ENCODE measurements at places on chromosomes 6 and 20.

DNA sequence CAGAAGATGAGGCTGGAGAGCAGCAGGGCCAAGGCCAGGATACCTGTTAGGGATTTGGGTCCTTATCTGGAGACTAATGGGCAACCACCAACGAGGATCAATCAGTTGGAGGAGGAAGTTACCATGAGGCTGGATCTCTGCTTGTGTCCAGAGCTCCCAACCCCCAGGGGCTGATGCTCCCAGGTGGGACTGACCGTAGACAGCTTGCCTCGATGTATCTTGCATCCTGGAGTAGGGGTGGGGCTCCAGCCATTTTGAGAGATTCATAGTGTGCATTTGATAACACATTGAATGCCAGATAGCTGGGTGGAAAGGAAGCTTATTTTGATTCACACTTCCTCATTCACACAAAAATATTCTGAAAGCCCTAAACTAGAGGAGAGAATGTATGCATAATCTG, 4.6 kb upstream of the RFPL4B start:
- DNase-seq: no peak

GRCh38 chr6:123668063-123668462, 31.3 kb upstream of the TRDN start:
- DNase-seq: no peak

- no peak for DNase-seq
These were observed 92.9 kb downstream of the FOXC1 start for GRCh38 chr6:1702580-1703051.

DNA sequence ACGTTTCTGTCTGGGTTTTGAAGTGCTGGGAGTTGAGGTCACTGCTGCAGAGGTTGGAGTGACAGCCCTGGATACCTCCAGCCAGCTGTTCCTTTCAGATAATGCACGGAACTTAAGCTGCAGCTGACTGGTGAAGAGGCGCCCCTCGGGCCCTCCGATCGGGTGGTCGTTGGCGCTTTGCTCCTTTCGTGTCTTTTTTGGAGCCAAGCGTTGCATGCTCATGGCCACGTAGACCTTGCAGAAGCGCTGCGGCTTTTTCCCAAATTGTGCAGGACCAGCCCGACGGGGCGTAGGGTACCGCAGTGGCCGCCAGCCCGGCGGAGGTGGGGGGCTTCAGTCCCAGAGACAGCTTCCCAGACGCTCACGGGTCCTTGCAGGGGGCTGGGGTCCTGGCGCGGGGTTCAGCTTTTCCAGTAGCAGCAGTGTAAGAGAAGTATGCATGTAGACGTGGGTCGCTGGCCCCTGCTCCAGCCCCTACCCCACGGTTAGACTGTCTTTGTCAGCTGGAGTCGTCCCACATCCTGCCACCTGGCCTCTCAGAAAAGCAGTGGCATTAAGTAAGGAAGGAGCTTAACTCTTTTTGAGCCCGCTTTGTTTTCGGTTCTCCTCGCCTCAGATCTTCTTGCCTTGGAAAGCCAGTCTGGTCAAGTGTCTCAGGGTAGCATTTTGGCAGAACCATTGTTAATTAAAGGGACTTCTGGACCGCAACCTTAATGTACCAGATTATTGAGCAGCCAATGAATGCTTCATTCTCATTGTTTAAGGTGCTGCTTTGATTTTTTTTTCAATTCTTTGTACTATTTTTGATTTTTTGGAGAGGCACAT, 838 bp downstream of the TNFAIP3 start:
- no peak for DNase-seq

DNA sequence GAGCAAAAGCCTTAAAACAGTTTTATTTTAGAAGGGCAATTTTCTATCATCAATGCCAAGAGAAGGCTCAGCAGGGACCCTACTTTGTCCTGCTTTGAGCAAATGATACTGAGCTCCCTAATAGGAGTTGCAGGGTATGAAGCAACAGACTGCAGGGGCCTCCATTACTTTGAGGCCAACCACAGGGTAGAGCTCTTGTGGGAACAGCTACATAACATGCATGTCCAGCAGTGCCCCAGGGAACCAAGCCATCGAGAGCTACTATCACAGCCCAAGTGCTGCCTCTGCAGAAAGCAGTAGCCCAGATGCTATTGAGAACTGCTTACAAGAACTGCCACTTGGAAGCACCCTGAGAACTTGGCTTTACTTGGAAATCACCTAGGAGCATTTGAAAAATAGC, 222.1 kb downstream of the LAMA2 start:
- no peak for DNase-seq

DNA sequence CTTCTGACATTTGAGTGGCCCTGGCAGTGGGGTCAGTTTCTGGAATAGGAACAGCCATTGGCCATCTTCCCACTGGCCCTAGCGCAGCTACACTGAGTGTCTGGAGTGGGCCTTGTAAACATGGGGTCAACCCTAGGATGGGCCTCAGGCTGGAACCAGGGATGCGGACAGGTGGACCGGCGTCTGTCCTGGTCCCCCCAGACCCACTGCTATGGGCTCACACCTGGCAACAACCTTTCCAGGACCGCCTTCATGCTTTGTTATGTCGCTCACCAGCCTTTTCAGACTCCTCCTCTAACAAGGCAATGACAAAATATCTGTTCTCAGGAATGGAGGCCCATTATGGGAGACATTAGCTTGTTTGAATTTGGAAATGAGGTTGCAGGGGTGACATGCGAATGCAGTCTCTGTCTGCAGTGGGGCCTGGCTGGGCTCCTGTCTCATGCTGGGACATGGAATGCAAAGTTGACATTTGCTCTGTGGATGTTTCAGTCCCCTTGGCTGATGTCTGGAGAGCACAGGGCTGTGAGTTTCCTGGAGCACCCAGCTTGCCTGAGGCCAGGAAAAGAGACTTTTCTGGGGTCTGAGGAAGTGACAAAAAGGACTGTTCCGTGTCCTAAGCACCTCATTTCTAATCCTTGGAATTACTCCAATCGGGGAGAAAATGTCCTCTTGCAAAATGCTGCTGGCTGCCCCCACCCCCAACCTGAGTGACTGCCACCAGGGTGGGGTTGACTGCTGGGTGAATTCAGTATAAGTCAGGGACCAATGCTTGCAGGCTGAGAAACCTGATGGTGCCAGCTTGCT, 98.7 kb upstream of the PMEPA1 start:
- no peak for DNase-seq

GRCh38 chr6:169577974-169578373, 123.9 kb downstream of the WDR27 start:
- DNase-seq: no peak

DNA sequence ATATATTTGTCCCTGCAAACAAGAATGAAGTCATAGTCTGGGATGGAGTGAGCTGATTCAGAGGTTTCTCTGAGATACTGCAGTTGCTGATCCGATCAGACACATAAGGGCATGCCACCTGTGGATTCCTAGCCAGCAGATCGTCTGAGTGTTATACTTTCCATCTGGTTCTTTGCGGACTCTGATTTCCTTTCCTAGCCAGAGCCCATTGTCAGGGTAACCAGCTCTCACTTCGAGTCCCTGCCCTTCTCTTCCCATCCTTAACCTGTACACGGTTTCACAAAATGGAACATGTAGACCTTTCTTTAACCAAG, 100.9 kb downstream of the TMEM200A start:
- DNase-seq: no peak

DNA sequence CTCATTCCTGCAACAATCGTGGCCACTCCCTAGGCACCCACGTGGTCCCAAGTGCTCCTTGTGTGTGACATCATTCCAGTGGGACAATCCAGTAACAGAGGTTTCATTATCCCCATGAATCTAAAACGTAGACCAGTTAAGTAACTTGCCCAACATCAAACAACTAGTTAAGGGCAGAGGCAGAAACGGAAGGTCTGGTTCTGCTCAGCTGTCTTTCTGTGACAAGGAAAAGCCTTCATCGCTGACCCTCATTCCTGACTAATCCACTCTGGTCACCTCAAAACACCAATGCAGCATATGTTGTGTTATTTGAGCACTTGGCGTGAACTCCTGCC, 261.4 kb upstream of the JARID2 start:
- DNase-seq: peak; percentile 0

DNA sequence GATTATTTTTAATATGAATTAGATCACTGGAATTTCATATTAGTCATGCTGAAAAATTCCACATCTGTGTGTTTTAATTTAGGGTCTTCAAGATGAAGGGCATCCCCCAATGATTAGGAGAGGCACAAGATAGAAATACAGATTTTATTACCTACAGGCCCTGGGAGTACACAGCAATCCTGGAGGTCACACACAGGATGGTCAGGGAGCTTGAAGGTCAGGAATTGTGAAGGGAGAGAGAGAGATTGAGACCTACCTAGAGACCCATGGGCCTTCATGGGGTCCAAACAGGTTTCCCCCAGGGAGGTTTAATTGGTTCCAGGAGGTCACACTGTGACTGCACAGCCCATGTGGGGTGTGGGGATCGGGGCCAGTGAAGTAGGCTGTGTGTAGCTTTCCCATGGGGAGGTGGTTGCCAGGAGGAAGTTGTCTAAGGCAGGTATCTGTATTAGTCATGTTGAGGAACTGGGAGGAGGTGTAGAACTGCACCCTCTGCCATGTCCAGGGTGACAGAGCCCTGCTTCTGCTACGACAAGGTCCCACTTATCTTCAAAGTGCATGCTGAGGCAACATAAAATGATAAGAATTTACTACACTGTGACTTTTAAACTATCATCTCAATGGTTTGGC, 18.3 kb downstream of the SNX9 start:
- DNase-seq: no peak

GRCh38 chr20:57384486-57384885, 6.7 kb upstream of the RBM38 start:
- DNase-seq: no peak

- DNase-seq: no peak
These were observed 72.6 kb upstream of the STXBP5 start for GRCh38 chr6:147131532-147132128.

DNA sequence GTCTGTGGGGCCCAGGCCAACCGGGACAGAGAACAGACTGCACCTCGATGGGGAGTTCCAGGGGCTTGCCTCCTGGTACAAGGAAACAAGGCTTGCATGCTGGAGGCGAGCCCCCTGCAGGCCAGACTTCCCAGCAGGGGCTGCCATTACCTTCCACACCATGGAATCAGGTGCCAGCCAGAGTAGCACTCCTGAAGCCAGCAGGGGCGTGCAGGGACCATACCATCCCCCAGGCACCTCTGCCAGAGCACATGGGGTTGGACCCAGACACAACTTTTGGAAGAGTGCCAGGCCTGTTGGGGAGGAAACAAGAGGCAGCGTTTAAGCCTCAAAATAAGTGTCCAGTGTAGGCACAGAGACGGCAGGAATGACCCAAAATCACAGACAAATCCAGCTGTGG, 6.5 kb downstream of the DDO start:
- DNase-seq: no peak

- no peak for DNase-seq
These were observed 904 bp downstream of the B3GALT4 start for GRCh38 chr6:33277663-33278391.

DNA sequence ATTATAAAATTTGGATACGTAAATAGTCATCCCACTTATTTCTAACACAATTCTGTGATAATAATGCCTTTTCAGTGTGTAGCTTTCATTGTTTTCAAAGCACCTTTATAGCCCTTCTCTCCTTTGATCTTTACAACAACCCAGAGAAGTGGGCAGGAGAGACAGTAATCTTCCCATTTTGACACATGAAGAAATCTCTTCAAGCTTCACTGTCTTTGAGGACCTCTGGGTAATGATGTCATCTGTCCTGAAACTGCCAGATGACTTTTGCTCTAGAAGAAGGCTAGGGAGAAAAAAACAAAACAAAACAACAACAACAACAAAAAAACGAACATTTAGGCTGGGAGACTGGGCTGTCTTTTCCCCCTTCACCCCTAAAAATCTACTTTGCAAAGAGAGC, 203.0 kb downstream of the KCNQ5 start:
- DNase-seq: no peak

DNA sequence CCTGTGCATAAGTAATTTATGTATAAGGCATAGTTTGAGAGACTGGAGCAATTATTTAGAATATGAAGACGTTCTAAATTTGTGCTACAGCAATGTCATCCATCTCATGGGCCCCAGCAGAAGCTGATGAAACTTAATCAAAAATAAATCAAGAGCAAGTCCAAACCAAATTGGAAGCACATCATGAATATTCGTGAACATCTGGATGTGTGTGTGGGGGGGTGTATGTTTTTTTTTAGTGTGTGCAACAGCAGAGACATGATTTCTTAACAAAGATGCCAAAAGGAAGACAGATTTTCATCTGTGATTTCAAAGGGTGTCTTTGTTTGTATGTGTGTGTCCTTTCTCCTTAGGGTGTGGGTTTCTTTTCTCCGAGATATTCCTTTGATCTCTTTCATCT, 58.9 kb downstream of the SASH1 start:
- DNase-seq: no peak

DNA sequence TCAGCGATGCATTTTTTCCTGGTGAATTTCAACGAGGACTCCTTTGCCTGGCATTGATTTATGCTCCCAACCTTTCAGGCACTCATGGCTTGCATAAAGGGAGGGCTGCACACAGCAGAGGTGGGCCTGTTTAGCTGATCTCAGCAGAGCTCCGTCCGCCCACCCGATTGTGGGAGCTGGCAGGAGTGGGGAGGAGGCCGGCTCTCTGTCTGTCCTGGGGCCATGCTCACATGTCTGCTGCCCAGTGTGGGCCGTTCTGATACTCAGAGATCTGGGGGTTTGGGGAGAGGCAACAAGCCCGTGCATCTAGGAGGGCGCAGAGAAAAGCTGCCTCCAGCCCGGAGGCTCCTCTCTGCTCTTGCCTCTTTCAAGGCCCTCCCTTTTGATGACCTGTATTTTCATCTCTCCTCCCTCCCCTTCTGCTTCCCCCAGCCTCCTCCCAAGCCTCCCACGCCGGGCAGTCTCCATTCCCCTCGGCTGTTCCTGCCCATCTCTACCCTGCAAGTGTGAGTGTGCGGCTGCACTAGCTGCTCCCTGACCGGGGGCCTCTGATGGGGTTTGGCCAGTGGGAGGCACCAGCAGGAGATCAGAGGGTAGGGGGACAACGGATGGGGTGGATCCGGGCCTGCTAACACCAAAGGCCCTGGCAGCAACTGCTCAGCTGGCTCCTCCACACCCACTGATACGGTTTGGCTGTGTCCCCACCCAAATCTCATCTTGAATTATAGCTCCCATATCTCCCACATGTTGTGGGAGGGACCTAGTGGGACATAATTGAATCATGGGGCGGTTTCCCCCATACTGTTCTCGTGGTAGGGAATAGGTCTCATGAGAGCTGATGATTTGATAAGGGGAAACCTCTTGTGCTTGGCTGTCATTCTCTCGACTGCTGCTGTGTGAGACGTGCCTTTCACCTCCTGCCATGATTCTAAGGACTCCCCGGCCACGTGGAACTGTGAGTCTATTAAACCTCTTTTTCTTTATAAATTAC, 39.6 kb upstream of the MLN start:
- DNase-seq: no peak

GRCh38 chr6:98986071-98986615, 38.4 kb upstream of the FBXL4 start:
- DNase-seq: no peak

GRCh38 chr20:39049684-39050554, 87.8 kb downstream of the DHX35 start:
- peak; percentile 18 for DNase-seq

GRCh38 chr6:124741341-124741740, 220.9 kb upstream of the RNF217 start:
- no peak for DNase-seq

DNA sequence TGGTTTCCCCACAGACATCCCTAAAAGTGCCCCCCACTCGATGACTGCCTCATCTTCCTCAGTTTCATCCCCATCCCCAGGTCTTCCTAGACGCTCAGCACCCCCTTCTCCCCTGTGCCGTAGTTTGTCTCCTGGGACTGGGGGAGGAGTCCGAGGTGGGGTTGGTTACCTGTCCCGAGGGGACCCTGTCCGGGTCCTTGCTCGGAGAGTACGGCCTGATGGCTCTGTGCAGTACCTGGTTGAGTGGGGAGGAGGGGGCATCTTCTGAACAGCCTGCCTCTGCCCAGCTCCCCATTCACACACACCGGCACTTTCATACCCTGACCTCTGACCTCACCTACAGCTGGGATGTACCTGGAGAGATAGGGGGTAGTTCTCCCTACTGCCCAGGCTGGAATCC, 2.1 kb downstream of the CUTA start:
- no peak for DNase-seq

All from amniotic stem cell (primary cell).